HFFc6 (cell line): ENCODE measurements at places on chromosomes 1 and 21. TPM values are rescaled to one million over a fixed set of nuclear protein-coding genes. Genes with fewer than 3 reads are reported as not detected.

DNA sequence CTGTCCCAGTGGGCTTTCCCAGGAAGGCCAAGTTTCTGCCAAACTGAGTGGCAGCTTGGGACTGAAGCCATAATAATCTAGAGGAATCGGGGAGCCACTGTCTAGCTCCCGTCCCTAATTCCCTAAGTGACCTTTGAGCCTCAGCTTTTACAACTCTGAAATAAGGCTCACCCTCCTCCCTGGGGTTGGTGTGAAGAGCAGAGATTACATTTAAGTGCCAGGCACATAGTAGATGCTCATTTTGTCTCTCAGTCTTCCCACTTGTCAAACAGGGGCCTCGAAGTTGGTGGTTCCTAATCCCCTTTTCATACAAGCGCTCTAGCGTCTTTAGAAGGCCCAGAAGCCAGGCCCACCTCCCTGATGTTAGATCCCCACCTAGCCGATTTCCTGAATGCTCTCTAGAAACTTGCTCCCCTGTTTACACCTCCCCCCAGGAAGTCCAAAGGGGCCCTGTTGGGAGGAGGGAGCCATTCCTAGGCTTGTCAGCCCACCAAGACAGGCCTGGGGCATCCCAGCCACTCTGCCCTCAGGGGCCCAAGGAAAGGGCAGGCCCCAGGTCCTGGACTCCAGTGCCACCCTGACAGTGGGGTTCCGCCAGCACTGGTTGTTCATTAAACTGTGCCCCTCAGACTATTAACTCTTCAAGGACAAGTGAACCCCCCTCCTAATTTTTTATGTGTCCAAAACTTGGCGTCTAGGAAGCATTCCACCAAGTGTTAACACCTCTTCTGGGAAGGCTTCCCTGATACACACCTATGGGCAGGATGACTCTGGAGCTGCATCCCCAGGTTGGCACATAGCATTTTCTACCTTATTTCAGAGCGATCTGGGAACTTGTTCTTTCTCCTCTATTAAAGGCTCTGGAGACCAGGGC, 49.3 kb upstream of the ECE1 start:
- DNase-seq = no peak

The ITLN1 gene
- total RNA-seq = not detected in 3 replicates

- no peak for DNase-seq
These were observed 381.0 kb downstream of the ZP4 start for GRCh38 chr1:237509748-237510147.

DNA sequence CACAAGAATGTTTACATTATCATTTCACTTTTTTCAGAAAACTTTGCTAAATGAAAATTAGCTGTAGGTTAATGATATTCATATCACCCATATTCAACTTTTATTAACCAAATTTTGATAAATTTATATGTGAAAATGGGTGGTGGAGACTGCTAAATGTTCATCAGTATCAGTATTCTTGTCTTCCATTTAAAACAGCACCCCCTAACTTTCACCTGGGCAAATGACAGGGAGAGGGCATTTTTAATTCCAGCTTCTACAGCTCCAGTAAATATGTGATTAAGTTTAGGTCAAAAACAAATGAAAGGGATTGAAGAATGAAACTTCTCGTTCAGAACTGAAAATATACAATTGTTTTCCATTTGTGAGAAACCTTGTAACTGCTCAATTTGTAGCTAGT, 722.2 kb downstream of the KCNT2 start:
- no peak for DNase-seq

- DNase-seq = no peak
These were observed 54.7 kb downstream of the KDM1A start for GRCh38 chr1:23074012-23074411.

DNA sequence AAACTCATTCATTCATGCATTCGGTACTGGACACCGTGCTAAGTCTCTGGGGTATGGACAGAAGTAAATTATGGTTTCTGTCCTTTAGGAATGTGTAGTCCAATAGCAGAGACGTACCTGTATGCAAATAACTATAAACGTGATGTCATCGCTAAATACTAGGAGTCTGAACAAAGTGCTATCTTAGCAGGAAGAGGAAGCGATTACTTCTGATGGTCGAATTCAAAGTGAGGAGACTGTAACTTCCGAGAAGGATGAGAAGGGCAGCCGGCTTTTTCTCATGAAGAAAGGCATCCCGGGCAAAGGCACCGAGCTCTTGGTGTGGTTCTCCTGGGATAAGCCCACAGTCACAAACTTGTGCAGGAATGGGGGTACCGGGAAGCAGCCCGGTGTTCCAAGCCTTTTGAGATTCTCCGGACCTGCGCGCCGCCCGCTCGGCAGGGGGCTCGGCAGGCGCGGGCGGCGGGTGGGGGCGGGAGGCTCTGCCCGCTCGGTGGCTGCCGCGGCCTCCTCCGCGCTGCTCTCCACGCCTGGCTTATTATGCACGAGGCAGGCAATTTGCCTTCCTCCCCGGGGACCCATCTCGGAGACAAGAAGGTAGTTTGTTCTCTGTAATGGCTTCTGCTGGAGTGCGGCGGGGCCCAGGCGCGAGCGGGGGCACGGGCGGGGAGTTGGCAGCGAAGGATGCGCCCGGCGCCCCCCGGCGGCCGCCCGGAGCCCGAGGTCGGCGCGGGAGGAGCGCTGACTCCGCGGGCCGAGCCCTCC, 67.5 kb upstream of the CD1D start:
- no peak for DNase-seq

The RBP7 gene
- total RNA-seq = 0.58 TPM in 1 of 3 replicates, not detected in the others
